ENCODE measurements at places on chromosomes 1 and 21.

- no peak for DNase-seq
Measured at GRCh38 chr1:153598309-153599172, 14.4 kb downstream of the S100A16 start.

GRCh38 chr21:44892536-44893277 lies 19.2 kb upstream of the PTTG1IP start:
- DNase-seq: peak; percentile 79

DNA sequence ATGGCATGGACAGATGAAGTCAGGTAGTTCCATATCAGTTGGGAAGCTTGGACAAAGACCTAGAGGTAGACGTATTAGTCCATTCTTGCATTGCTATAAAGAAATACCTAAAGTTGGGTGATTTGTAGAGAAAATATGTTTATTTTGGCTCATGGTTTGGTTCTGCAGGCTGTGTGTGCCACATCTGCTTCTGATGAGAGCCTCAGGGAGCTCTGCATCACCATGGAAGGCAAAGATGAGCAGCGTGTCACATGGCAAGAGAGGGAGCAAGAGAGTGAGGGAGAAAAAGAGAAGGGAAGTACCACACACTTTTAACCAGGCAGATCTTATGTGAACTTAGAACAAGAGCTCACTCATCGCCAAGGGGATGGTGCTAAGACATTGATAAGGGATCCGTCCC lies 9.0 kb downstream of the TSACC start:
- DNase-seq: no peak

GRCh38 chr1:223713546-223714420 lies 1.4 kb downstream of the CAPN2 start:
- no peak for DNase-seq

DNA sequence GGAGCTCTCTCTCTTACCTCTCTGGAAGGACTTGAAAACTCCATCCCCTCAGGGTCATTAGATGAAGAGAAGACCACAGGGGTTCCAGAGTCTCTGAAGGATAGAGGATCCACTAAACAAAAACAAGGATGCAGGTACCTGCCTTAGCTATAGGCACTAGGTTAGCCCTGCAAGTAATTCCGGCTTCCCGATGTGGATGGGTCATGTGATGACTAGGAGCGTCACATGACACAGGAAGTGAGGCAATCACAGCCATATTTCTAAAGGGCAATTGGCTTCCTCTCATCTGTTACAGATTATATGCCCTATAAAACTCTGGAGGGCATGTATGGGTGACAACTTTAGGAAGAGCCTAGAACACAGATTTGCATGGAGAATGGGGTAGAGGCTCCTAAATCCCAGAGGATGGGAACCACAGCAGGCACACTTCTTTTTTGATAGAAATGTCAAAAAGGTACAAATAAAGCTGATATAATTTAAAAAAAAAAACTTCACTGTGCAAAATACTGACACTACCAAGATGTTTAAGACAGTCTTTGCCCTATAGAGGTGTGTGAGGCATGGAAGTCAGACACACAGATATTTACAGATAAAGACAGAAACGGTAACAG lies 14.1 kb downstream of the ENTREP3 start:
- peak; percentile 65 for DNase-seq

- DNase-seq: no peak
Measured at GRCh38 chr1:48214820-48215219, 7.7 kb upstream of the SLC5A9 start.

DNA sequence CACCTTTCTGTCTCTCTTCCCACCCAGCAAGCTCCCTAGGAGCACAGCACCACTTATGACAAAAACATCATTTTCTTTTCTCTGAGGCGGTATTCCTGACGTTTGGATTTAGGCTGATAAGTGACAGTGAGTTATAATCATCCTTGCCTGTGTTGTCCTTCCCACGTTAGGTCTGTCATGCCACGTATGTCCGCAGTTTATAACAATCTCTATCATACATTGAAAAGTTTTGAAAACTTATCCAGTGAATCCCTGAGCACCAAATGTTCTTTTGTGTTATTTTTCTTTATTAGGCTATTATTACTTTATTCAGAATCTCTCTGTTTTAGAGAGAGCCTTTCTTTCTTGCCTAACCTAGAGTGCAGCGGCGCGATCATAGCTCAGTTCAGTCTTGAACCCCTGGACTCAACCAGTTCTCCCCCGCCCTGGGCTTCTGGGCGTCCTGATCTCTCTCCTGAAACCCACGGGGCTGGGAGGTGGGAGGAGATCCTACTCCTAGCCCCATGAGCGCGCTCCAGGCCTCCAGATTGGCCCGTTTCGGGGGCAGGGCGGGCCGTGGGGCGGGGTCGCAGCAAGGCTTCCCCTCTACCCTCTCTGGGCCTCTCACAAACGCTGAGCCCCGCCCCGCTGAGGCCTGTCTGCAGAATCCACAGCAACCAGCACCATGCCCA lies at the start of gene GSTM2:
Gene GSTM2 (plus strand): TSS at position 606 of the 671 bp plus-strand sequence. CDS start 59 bp downstream, at position 665.
- DNase-seq: peak; percentile 93

- no peak for DNase-seq
Measured at GRCh38 chr1:38064197-38064903, 17.8 kb upstream of the POU3F1 start.

DNA sequence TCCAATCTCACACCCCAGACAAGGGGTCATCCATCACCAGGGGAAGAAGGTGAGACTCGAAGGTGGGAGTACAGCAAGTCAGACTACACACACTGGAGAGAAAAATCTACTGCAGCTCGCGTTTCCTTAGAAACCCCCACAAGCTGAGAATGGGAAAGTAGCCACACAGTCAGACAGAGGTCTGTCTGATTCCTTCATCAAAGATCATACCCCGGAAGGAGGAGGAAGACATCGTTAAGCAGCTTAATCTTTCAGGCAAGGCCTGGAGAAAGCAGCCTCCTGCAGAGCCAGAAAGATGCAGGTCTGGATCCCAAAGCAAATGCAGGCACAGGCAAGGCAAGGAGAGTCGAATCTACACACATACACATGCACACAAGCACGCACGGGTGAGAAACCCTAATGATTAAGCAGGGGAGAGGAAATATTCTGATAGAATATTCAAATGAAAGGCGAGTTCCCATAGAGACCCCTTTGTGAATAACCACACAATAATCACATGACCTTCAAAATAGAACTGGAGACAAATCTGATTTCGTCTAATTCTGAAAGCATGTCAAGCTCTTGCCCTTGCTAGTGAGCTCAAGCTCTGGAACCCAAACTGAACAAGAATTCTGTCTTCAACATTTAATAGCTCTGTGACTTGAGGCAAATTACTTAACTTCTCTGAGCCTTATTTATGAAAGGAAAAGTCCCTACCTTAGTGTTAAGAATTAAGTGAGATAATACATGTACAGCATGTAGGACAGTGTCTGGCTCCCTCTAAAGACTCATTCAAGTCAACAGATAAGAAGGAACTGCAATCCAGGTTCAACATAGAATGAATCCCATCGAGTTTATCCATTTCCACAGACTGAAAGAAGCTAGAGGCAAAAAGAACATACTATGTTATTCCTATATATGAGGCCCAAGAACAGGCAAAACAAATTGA lies 387.8 kb downstream of the OMA1 start:
- no peak for DNase-seq

GRCh38 chr1:31905093-31905509 lies 33.1 kb downstream of the PTP4A2 start:
- DNase-seq: no peak

DNA sequence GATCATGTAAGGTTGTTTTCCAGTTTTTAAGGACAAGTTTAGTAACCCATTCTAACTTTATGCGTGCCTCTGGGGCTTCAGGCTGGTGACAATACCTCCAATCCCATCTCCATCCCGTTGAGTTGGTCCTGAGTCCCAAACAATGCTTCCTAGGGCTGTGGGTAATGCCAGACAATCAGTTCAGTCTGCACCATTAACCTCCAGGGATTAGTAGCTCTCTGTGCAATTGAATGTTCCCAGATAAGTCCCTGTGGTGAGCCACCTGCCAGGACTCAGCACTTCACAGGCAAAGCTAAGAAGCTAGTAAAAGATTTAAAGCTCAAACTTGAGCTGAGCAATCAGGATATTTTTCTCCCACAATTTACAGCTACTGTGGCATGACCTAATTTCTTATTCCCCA lies 462.2 kb upstream of the PTBP2 start:
- no peak for DNase-seq

DNA sequence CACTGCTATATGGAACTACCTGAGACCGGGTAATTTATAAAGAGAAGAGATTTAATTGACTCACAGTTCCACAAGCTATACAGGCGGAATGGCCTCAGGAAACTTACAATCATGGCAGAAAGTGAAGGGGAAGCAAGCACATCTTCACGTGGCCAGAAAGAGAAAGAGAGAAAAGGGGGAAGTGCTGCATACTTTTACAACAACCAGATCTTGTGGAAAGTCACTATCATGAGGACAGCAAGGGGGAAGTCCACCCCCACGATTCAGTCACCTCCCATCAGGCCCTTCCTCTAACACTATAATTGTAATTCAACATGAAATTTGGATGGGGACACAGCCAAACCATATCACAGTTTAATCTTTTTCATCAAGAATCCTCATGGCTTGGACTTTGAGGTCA lies 339.2 kb upstream of the AJAP1 start:
- no peak for DNase-seq

DNA sequence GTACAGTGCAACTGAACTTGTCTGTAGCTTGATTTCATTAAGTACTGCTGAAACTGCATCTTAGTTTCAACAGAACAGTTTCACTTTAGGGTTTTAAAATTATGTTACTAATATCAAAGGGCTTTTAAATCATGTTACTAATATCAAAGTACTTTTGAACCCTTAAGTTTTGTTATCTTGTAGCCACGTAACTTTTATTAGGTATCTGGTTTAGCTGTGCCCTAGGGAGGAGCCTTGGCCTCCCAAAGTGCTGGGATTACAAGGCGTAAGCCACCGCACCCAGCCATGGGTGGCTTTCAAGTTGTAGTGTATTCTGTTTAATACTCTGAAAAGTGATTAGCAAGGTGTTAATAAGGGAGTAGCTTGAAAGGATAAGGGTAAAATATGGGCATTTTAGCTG lies 2.0 kb downstream of the KDM4A start:
- no peak for DNase-seq

- DNase-seq: no peak
Measured at GRCh38 chr1:231238298-231238697, 2.7 kb upstream of the GNPAT start.

GRCh38 chr21:31176080-31176551 lies 137.8 kb upstream of the KRTAP19-8 start:
- no peak for DNase-seq

DNA sequence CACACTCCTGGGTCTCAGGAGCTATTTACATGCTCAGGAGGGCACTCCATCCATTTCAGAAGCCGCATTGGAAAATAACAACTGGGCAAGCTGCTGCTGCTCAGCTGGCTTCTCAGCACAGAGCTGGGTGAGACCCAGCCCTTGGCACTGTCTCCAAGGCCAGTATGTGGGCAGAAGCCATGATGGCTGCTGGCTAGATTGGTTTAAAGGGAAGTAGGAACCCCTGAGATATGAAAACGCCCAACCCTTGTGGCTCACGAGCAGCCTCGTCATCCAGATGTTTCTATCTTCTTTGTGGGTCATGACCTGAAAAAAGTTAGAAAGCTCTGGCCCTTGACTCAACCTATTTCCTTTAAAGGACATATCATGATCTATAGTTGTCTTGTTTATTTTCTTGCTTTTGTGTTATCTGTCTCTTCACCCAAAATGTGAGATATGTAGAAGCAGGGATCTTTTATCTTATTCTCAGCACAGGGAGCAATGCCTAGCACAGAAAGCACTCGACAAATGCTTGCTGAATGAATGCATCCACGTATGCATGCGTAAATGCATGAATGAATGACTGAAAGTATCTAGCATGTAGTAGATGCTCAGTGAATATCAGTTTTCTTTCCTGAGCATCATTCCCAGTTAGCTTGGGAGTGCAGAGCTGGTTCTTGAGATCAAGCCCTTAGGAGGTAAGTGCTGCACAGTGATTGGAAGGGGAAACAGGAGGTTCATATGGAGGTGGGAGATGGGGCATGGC lies 11.6 kb downstream of the MYBPH start:
- no peak for DNase-seq

GRCh38 chr1:81377406-81377805 lies 423.3 kb upstream of the ADGRL2 start:
- DNase-seq: no peak

- DNase-seq: no peak
Measured at GRCh38 chr1:225891229-225891972, 2.5 kb upstream of the LEFTY1 start.

GRCh38 chr1:83882906-83883305 lies 116.0 kb downstream of the TTLL7 start:
- no peak for DNase-seq

- no peak for DNase-seq
Measured at GRCh38 chr1:54335755-54336108, 70.5 kb downstream of the SSBP3 start.

DNA sequence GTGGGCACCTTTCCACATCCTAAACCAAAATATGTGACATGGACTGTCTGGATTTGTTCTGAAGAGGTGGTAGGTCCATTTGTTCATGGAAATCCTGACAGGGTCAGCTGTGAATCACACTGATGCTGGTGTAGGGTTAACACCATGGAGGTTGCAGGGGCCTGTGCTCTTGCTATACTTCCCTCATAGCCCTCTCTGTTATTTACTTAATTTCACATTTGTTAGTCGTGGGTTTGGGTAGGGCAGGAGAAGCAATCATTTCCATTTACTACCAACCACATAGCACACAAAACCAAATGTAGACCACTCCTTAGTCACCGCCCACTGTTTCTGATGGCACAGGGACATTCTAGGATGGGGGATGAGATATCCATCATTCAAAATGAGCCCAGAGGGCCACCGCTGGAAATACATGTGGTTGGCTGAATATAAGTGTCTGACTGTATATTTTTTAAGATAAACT lies 61.8 kb upstream of the POU2F1 start:
- no peak for DNase-seq

- DNase-seq: no peak
Measured at GRCh38 chr21:29423099-29423870, 124.6 kb downstream of the BACH1 start.

- DNase-seq: peak; percentile 31
Measured at GRCh38 chr1:6157528-6158174, 22.5 kb downstream of the CHD5 start.

GRCh38 chr1:80359666-80360065 lies 1353.1 kb upstream of the ADGRL4 start:
- no peak for DNase-seq

- no peak for DNase-seq
Measured at GRCh38 chr1:46187106-46187869, 10.9 kb downstream of the POMGNT1 start.

DNA sequence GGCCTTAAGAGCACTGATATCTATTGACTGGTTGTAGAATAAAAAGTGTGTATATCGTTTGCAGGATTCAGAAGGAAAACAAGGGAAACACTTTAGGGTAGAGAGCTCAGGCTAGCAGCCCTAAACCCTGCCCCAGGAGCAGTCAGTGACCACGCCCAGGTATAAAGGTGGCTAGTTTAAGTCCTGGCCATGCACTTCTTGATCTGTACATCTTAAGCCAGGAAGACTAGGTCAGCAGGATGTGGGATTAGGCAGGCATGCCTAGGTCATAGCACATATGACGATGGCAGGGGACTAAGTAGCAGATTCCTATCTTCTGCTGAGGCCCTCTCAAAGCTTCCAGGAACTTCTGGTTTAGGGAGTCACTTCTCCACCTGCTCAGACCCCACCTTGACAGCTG lies 158.0 kb upstream of the CD34 start:
- DNase-seq: no peak

- no peak for DNase-seq
Measured at GRCh38 chr1:33338048-33338439, 17.1 kb upstream of the A3GALT2 start.

GRCh38 chr21:43204638-43205037 lies 35.8 kb downstream of the CRYAA start:
- DNase-seq: no peak
